ENCODE measurements at places on chromosomes 11 and 22.

DNA sequence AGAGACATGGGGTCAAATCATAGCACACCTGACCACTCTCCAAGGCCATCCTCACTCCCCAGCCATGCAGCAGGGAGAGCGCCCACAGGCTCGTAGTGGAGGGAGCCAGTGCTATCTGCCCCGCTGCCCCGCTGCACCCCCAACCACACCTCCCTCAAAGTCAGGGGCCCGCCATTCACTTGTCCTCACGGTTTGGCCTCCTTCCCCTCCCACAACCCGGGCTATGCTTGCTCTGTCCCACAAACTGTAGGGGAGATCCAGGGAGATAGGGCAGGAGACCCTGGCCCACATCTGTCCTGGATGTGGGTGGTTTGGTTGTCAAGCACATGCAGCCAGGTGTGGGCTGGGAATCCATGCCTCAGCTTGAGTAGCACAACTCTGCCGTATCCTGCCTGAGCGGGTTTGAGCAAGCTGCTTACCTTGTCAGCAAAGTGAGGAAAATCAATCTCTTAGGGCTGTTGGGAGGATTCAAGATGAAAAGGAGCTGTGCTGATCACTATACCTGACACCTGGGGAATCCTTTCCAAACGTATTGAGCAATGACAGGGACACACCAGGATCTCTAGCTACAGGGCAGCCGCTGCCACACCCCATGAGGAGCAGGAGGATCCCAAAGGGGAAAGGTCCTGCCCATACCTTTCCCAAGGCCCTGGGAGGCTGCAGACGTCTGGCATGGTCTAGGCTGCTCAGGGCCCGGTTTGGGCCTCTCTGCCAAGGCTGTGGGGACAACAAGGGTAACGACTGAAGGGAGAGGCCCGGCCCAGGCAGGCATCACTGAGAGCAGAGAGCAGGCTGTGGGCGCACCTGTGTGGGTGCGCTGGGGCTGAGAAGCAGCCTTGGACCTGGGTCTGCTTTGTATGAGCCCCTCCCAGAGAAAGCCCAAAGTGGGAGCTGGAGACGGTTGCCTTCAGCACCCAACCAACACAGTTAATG is 23.3 kb downstream of the KCNJ5 start:
- no peak for DNase-seq

DNA sequence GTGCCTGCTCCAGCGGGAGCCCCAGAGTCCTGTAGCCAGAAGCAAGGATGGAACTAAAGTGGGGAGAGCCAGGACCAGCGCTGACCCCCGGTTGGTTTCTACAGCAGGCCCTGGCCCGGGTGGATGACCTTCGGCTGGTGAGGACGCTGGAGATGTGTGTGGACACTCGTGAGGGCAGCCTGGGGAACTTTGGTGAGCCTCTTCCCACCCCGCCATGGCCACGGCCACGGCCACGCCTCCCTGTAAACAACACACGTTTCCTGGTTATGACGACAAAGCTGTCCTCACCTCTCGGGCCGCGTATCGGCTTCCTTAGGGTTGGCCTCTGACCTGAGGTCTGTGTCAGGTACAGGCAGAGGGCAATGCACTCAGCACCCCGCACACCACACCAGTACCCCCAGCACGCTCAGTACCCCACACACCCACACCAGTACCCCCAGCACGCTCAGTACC is 4.1 kb downstream of the LRRC56 start:
- no peak for DNase-seq

DNA sequence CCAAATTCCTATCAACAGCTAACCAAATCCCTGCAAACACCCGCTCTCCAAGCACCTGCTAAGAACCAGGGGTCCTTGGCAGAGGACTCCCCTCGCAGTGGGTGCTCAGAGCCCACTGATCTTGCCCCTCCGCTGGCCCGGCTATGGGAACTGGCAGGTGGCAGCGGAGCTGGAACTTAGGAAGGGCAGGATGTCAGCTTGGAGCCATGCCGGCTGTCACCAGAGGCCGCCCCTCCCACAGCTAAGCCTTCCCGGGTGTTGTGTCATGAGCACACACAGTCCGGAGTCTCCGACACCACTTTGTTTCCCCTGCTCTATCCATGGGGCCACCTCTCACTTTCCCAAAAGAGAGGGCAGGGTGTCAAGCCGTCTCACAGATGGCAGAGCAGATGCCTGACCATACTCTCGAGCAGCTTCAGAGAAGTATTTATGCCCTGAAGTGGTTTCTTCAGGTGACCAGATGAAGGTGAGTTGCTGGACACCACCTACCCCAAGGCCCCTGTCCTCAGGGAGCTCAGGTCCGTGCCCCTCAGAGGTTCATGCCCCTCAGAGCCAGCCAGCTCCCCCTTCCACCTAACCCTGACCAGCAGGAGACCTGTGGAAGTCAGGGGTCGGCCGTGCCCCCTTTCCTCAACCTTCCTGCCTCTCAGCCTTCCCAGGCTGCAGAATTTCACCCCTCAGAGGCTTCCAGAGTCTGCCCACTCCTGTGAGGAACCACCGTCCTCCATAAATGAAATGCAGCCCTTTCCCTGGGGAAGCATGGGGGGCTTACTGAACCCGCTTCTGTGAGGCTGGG is 545.7 kb upstream of the B3GAT1 start:
- DNase-seq = no peak

DNA sequence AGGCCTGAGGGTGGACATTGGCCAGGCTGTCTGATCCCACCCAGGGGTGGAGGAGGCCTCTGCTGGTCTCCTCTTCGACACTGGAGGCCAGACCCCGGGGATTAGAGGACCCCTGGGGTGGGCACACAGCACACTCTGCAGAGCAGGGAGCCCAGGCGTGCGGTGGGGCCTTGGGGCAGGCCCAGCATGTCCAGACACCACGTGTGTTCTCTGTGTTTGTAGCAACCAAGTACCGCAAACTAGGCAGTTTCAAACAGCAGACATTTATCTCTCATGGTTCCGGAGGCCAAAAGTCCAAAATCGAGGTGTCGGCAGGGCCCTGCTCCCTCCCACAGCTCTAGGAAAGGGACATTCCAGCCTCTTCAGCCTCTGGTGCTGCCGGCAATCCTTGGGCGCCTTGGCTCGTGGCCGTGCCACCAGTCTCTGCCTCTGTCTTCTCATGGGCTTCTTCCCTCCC is 1.5 kb downstream of the PANX2 start:
- DNase-seq = no peak

DNA sequence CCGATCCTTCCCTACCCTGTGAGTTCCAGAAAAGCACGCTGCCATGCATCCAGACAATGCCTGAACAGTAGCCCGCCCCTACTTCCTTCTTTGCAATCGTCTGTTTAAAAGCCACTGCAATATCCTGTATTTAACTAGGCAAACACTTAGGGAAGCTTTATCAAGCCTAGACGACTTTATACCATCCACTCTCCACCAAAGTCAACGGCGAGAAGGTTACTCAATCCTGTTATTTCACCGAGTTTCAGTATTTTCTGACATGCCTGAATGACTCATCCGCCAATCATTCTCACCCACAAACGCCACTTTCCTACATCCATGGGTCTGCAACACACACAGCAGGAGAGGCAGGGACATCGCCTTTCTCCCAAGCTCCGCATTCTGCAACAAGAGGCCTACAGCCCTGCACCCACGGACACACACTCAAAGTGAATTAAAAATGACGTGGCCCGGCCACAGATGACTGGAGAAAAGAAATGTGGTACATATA is 9.3 kb downstream of the CELSR1 start:
- DNase-seq = no peak

DNA sequence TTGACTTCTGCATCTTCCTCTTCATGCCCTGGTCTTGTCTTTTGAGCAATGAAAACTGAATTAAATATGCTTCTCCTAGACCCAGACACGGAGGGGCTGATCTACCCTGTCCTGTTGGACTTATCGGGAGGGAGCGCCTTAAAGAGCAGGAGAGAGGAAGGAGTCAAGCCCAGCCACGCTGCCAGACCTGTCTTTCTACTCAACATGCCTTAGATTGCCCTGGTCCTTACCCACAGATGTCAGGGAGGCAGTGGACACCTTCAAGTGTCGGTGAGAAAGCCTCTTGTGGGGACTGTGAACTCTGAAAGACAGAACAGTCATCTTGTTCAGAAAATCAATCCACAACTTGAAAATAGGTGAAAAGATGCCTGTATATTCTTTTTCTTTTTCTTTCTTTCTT is 61.8 kb downstream of the IRAG1 start:
- DNase-seq = no peak

DNA sequence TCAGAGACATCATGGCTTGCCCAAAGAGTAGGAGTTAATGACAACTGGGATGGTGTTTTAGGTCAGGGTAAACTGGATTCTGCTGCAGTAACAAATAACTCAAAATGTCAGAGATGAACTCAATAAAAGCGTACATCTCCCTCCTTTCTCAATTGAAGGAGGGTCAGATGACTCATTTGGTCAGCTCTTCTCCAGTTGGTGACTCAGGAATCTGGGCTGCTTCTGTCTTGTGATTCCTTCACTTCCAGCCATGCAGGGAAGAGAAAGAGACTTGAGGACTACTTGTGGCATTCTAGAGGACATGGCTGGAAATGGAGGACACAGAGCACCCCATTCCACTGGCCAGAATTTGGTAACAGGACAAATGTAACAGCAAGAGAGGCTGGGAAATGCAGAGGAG is 3.2 kb upstream of the SYT13 start:
- DNase-seq = no peak

- DNase-seq = no peak
These were observed 6.9 kb upstream of the P4HA3 start for GRCh38 chr11:74318241-74318932.

- DNase-seq = peak; percentile 43
These were observed 8.2 kb upstream of the F2 start for GRCh38 chr11:46710821-46711269.

GRCh38 chr11:120660024-120660565 is 148.5 kb downstream of the GRIK4 start:
- no peak for DNase-seq

GRCh38 chr11:8709002-8709672 is 26.5 kb downstream of the RPL27A start:
- DNase-seq = no peak

- DNase-seq = no peak
These were observed 47.2 kb upstream of the IGSF9B start for GRCh38 chr11:134003792-134004495.

DNA sequence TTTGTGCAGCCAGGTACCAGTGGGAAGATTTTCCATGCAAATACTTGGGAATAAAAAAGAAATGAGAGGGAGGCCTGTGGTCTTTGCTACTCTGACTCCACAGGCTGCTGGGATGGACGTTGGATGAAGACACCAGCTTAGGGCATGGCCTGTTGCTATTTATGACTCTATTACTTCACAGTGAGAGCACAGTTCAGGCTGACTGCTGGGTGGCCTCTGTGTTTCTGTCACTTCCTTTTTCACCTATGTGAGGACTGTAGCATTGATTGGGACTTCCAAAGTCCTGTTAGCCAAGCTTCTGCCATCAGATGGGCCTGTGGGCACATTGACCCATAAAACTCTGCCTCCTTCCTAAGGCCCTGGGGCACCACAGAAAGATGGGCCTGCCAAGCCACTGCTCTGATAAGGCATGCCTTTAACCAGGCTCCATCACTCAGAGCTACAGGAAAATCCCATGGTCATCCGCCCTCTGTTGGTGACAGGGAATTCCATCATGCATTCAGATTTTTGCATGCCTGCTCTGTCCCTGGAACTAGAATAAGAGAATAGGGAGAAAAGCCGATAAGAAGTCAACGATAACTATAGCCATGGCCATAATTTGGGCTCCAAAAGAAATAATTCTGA is 64.6 kb downstream of the KCNJ1 start:
- no peak for DNase-seq

DNA sequence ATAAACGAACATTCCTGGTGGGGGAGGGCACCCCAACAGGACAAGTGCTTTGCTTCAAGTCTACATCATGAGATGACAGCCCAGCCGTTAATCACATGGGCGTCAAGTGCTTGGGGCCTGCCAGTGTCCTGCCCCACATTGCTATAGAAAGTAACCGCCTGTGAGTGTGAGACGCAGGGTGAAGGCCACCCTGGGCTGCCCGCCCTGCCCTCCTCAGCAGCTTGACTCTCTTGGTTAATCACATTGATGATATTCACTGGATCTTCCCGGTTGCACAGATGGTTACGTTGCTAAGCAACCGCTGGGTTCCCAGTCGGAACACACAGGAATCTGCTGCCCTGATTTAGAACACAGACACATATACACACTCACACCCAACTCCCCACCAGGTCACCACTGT is 79.3 kb downstream of the CTTN start:
- no peak for DNase-seq

GRCh38 chr22:32326647-32327046 is 31.0 kb upstream of the RFPL3 start:
- DNase-seq = no peak

DNA sequence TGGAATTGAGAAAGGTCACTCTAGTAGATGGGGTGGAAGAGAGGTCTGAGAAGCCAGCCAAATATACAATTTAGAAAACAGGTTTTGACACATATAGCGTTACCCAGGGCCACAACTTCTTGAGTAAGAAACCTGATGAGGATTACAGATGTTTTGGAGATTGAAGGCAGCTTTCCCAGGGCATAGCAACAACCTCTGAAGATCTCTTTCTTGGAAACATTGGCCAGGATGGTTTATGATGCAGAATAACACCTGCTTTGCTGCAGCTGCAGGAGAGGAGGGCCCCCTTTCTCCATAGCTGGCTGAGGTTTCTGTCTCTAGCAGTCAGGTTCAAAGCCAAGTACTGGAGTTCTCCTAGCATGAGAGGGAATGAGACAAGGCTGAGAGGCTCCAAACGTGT is 75.1 kb upstream of the NUP50 start:
- no peak for DNase-seq

GRCh38 chr22:34943830-34944229 is 122.1 kb upstream of the ISX start:
- DNase-seq = no peak

DNA sequence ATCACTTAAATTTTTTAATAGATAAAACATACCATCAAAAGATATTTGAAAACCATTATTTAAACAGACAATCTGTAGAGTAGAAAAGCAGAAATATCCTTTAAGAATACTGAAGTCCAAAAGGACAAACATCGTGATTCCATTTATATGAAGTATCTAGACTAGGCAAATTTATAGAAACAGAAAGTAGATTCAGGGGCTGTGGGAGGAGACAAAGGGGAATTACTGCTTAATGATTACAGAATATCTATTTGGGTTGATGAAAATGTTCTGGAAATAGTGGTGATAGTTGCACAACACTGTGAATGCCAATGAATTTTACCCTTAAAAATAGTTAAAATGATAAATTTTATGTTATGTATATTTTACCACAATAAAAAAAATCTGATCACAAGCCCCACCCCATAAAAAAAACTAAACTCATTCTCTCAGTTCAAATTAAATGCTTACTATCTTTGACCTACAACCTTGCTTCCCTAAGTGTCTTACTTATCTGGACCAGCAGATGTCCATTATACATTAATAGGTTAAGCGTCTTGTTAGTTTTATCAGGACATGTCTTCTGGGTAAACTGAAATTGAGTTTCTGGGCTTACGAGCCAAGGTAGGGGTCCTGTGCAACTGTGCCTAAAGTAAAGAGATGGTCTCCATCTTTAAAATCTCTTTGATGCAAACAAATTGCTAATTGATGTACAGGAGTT is 86.3 kb downstream of the FCHSD2 start:
- DNase-seq = no peak

GRCh38 chr11:92967867-92968266 is 1.6 kb upstream of the MTNR1B start:
- no peak for DNase-seq

- DNase-seq = no peak
These were observed 147.8 kb downstream of the ENTHD1 start for GRCh38 chr22:39745789-39746188.

GRCh38 chr11:75851203-75851602 is 36.2 kb downstream of the UVRAG start:
- DNase-seq = no peak

Data from frontal cortex (tissue), 4 donors.